ENCODE measurements at places on chromosomes 16 and 17.

DNA sequence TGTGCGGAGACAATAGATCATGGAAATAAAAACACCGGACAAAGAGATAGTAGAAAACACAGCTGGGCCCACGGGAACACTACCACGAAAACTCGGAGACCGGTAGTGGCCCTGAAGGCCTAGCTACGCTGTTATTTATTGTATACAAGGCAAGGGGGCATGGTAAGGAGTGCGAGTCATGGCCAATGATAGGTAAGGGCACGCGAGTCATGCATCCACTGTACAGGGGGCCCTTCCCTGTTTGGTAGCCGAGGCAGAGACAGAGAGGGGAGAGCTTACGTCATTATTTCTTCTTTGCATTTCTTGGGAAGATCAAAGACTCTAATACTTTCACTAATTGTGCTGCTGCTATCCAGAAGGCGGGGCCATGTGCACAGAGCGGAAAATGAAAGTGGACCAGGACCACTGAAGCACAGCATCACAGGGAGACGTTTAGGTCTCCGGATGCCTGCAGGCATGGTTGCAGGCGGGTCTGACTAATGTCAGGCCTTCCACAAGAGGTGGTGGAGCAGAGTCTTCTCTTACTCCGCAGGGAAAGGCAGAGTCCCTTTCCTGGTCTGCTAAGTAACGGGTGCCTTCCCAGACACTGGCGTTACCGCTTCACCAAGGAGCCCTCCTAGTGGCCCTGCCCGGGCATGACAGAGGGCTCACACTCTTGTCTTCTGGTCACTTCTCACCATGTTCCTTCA, 74.4 kb upstream of the ARL4D start:
- no peak for DNase-seq

- no peak for DNase-seq
Measured at GRCh38 chr17:29619251-29619650, 3.5 kb downstream of the CORO6 start.

GRCh38 chr17:28482551-28483199, 9.2 kb downstream of the SLC13A2 start:
- DNase-seq, result no peak

GRCh38 chr16:12611006-12611477, 192.6 kb downstream of the CPPED1 start:
- DNase-seq, result no peak

GRCh38 chr17:43791589-43791988, 11.4 kb downstream of the CFAP97D1 start:
- no peak for DNase-seq

DNA sequence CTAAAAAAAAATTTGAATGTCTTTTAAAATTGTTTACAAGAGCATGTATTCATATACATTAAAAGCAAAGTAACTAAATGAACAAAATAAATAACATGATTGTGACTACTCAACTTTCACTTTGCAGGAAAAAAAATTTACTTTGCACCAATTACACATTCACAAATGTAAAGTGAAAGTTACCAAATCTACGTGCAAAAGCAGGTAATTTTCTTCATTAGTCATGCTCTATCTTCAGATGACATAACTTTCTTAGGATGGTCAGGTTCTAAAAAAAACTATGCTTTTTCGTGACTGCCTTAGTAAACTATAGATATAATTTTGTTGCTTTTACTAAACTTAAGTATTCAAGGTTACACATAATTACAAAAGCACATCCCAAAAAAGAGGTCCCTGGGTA, 17.0 kb upstream of the ABCA10 start:
- no peak for DNase-seq

Measured in stimulated activated CD8-positive, alpha-beta memory T cell treated with anti-CD3 and anti-CD28 coated beads, Interleukin-4, amount 100 ng/mL, for 1 hour (primary cell).